ENCODE measurements at places on chromosomes 11 and 22.

- no peak for DNase-seq
Observed at GRCh38 chr11:73157101-73158010, 15.2 kb upstream of the FCHSD2 start.

GRCh38 chr11:86152006-86152862 is 83.3 kb upstream of the PICALM start:
- DNase-seq, result no peak

DNA sequence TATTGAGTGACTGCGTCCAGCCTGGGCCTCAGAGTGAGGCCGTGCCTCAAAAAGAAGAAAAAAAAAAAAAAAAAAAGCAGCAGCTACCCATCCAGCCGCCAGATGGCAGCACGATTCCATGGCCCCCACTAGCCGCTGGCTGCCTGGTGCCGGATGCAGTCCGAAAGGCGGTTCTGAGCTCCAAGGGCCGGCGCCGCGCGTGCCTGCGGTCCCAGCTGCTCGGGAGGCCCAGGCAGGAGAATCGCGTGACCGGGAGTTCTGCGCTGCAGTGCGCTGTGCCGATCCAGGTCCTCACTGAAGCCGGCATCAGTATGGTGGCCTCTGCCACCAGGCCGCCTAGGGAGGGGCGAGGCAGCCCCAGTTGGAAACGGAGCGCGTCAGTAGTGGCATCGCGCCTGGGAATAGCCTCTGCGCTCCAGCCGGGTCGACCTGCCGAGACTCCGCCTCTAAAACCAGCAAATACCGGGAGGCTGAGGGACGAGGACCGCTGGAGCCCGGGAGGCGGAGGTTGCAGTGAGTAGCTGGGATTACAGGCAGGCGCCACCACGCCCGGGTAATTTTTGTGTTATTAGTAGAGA is 19.3 kb downstream of the SCARF2 start:
- peak; percentile 54 for DNase-seq

GRCh38 chr11:63939397-63939891 is 642 bp downstream of the NAA40 start:
- no peak for DNase-seq

DNA sequence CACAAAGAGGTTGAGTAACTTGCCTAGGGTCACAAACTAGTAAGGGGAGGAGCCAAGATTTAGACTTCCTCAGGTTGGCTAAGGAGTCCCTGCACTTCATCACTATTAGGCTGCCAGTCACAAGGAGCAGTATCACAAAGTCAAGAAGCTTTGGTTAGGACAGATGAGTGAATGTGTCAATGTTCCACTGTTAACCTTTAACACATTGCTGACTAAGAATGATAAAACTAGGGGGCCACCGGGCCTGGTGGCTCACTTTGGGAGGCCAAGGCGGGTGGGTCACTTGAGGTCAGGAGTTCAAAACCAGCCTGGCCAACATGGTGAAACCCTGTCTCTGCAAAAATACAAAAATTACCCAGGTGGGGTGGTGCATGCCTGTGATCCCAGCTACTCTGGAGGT is 32.0 kb downstream of the TMEM123 start:
- no peak for DNase-seq

- no peak for DNase-seq
Observed at GRCh38 chr11:11186249-11186648, 166.8 kb downstream of the CSNK2A3 start.

DNA sequence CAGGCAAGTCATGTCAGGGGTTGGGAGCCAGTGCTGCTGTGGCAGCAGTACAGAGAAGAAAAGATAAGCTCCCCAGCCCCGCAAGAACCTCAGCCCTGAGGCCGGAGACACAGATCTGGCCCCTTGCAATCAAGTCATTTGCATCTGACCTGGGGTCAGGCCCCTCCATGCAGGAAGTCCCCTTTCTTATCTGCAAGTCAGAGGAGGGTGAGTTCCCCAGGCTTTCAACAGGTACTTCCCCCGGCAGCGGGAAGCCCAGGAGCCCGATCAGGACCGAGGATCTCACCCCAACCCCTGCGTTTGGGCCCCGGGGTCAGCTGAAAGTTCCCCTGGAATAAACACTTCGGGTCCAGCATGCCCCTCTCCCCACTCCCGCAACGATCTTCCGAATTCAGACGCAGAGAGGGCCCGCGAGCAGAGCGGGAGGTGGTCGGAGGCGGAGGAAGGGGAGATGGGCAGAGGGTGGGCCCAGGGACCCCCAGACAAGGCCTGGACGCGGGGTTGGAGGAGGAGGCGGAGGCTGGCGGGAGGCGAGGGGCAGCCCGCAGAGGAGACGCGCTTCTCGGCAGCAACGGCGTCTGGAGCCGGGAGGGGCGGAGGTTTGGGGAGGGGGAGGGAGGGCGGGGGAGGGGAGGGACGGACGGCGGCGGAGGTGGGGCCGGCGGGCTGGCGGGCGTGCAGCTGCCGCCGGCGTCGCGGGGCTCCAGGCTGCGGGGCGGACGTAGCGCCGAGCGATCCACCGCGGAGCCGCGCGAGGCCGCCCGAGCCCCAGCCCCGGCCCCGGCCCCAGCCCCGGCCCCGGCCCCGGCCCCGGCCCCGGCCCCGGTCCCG is at the start of gene TSPAN18:
TSPAN18 (plus strand) TSS at position 680 of the 831 bp plus-strand sequence. CDS start 179,455 bp downstream, outside the sequence.
- no peak for DNase-seq

DNA sequence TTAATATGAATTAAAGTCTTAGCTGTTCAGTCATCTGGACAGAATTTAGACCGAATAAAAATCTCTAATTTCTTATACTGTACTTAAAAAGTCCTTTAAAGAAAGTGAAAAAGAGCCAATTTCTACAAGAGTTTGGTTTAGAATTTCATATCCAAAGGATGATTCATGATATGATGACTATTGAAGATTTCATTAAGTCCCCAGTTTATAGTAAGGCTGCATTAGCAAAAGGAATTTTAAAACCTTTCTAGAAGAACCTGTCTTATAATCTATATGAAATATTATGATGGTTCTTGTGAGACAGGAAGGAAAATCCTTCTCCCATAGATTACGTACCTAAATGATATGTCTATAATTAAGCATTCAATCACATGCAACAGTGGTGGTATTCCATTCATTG is 34.8 kb downstream of the TSG101 start:
- no peak for DNase-seq

DNA sequence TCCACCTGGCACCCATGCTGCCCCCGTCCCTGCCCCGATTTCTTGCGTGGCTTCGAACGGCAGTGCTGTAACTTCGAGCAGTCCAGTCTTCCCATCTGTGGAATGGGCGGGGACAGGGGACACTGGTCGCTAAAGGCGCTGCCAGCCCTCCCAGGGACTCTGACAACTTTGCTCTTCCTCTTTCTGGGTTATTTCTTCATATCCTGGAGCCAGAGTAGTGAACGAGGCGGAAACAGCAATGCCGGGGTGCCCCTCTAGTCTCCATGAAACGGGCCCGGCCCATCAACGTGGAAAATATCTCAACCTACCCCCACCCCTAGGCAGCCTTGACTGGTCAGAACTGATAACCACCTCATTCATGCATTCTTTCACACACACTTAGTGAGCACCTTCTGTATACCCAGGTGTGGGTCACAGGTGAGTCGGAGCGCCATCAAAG is 42.8 kb downstream of the TRIOBP start:
- DNase-seq, result no peak

GRCh38 chr11:33452836-33453624 is 195.8 kb downstream of the HIPK3 start:
- no peak for DNase-seq

- no peak for DNase-seq
Observed at GRCh38 chr11:67996622-67997474, 7.0 kb downstream of the UNC93B1 start.

GRCh38 chr11:119445850-119446249 is 22.9 kb upstream of the THY1 start:
- DNase-seq, result no peak

- DNase-seq, result no peak
Observed at GRCh38 chr11:48073031-48073861, 92.9 kb downstream of the PTPRJ start.

GRCh38 chr22:41096841-41097240 is 4.4 kb downstream of the EP300 start:
- no peak for DNase-seq

GRCh38 chr11:100190395-100190794 is 496.7 kb upstream of the ARHGAP42 start:
- no peak for DNase-seq

DNA sequence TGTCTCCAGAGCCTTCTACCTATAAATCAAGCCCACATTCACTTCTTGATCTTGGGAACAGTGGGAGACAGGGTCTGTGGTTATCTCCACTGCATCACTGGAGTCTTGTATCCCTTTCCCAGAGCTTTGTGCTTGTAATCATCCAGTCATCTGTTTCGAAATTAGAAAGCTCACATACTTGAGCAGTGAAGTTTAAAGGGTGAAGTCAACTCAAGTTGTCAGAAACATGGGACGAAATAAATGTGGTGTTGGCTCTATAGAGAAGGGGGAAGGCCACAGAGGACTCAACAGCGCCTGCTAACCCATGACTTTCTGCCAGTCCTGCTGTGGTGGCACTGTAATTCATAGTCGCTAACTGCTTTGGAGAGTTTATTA is 197.5 kb downstream of the DBX1 start:
- DNase-seq, result no peak

- no peak for DNase-seq
Observed at GRCh38 chr11:126766440-126766839, 234.1 kb downstream of the KIRREL3 start.

DNA sequence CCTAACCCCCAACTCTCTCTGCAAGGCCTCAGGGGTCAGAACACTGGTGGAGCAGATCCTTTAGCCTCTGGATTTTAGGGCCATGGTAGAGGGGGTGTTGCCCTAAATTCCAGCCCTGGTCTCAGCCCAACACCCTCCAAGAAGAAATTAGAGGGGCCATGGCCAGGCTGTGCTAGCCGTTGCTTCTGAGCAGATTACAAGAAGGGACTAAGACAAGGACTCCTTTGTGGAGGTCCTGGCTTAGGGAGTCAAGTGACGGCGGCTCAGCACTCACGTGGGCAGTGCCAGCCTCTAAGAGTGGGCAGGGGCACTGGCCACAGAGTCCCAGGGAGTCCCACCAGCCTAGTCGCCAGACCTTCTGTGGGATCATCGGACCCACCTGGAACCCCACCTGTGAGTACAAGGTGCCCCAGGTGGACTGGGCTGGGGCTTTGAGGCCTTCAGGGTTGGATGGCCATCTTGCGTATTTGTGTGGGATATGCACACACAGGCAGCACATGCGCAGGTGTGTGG is at the start of gene BEST1:
BEST1 (plus strand) TSS at position 317 of the 513 bp plus-strand sequence. CDS start 1,456 bp downstream, outside the sequence.
- DNase-seq, result no peak

Measured in NCI-H1105 (cell line).